Stimulated activated CD4-positive, alpha-beta T cell treated with anti-CD3 and anti-CD28 coated beads, Interleukin-1b, Interleukin-23, amount 100 ng/mL, for 1 hour (primary cell): ENCODE measurements at places on chromosomes 7 and 10.

DNA sequence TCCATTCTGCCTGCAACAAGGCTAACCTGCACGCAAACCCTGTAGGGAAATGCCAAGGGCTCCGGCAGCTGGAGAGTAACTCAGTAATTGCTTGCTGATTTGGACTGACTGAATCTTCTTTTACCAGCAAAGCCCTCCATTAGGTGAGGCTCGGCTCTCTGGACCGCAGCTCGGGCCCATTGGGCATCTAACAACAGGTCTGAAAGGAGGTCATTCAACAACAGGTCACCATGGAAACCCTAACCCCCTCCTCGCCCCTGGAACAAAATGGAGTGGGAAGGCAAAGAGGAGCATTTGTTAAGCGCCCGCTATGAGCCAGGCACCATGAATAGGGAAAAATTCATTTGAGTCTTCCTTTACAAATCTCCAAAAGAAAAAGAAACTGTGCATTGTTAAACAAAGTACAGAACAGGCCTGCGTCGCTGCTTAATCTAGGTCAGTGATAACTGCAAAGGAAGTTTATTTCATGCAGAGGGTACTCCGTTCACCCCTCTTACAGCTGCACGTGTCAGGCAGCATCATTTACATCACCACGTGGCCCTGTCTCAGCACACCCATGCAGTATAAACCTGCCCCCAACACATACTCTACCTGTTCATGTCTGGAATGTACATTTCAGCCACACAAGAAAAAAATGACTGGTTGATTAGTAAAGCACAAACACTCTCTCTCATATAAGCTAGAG is 248.8 kb upstream of the NEBL start:
- DNase-seq: no peak

DNA sequence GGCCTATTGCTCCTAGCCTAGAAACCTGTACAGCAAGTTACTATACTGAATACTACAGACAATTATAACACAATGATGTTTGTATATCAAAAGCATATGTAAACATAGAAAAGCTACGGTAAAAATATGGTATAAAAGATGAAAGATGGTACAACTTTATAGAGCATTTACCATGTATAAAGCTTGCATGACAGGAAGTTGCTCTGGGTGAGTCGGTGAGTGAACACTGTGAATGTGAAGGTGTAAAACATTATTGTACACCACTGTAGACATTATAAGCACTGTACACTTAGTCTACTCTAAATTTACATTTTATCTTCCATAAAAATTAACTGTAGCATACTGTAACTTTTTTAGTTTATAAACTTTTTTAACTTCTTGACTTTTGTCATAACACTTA is 674.3 kb upstream of the ZWINT start:
- DNase-seq: no peak

DNA sequence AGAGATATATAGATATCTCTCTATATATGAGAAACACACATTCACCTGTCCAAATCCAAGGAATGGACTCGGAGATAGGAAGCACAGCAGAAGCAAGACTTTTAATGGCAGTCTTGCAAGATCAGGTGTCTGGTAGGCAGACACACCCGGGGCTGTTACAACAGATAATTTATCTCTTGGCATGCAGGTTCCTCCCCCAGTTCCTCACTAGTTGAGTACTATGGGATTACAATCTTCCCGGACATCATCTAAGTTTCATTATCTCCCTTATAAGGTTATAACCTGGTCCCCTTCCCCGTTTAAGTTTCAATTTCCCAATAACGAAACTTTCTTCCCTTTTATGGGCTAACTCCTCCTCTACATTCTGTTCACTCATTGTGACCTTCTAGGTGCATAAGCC is 399.3 kb downstream of the PPP1R3A start:
- no peak for DNase-seq

DNA sequence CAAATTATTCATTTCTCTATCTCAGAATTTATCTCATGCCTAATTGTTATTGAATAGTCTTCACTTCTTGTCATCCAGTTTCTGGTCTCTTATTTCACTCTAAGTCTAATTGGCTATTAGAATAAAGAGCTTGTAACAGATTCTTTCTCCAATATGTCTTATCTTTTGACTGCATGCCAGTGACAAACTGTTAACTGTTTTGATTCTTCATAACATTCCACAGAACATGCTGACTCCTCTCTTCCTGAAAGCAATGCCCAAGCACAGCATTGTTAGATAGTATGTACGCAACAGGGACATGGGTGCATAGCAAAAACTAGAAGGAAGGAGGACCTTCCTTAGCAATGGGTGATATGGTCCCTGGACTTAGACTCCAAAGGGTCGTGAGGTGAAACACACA is 65.4 kb downstream of the TRUB1 start:
- DNase-seq: no peak

DNA sequence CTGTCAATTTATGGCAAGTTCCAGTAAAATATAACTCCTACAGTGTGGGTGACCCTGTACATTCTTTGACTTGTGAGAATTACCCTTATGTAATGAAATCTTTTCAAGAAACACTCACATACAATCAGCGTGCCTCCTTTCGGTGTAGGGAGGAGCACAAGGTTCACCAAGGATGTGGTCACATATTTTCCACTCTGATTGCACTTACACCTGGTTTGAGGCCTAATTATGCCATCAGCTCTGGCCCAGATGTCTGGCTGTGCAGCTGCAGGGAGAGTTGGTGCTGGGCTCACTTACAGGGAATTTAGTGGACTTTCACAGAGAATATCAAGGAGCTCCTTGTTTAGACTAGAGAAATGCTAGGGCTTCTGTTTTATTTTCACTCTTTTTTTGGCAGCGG is 146.0 kb upstream of the STEAP4 start:
- no peak for DNase-seq

GRCh38 chr7:26515314-26515842 is 223.7 kb downstream of the SNX10 start:
- DNase-seq: no peak

- DNase-seq: no peak
Observed at GRCh38 chr7:112293416-112293815, 86.9 kb downstream of the ZNF277 start.

GRCh38 chr10:79182781-79183467 is 114.2 kb downstream of the ZMIZ1 start:
- no peak for DNase-seq

- no peak for DNase-seq
Observed at GRCh38 chr7:107016312-107016711, 28.2 kb upstream of the PRKAR2B start.

GRCh38 chr7:53422291-53422690 is 386.9 kb downstream of the POM121L12 start:
- no peak for DNase-seq

- DNase-seq: no peak
Observed at GRCh38 chr10:5092848-5093790, 1.1 kb upstream of the AKR1C3 start.

GRCh38 chr10:119140603-119141245 is 24.8 kb downstream of the SFXN4 start:
- no peak for DNase-seq

DNA sequence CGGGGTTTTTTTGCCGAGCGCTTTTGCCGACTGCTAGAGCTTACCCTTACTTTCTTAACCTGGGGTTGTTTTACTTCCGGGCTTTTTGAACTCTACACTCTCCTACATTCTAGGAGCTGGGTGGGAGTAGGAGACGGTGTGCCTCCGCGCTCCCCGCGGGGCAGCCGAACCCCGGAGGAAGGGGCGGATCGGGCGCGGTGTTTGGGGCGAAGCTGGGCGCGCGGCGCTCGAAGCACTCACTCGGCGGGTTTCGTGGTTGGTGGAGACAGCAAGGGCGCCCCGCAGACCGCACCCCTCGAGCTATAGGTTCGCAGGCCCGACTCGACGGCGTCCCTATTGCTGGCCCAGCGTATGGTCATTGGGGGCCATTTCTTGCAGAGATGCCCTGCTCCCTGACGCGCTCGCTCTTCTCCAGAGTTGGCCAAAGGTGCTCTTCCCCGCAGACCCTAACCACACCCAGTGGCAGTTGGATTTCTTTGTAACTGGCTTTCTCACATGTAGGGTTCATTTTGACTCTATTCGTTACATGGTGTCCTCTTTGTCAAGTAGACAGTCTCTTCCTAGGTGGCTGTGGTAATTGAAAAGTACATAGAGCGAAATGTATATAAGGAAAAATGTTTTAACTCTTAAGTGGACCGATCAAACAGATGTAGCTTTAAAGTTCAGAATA is 364 bp downstream of the ZNF518A start:
- peak; percentile 37 for DNase-seq

GRCh38 chr7:20514364-20514763 is 101.1 kb upstream of the ABCB5 start:
- DNase-seq: no peak

DNA sequence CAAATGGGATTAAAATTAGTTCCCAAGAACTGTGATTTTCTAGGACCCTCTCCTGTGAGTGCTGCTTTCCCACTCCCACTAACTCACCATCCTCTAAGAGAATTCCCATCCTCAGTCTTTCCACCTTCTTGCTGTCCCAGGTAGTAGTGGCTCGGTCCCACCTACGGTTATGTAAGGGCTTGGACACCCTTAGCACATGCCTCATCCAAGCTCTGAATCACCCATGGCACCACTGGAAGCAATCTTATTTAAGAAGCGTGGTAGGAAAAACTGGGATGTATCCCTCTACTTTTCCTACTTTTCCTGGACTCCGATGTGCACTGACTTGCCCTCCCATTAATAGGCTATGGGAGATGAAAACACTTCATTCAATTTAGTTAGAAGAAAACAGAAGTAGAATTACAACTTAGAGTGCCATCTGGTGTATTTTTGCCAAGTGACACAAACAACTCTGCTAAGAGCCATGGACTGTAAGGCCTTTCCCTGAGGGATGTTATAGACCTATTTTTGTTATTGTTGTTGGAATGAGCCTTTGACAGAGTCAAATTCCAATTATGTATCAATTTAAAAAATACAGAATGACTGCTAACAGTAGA is 13.7 kb upstream of the ANKRD22 start:
- DNase-seq: no peak

DNA sequence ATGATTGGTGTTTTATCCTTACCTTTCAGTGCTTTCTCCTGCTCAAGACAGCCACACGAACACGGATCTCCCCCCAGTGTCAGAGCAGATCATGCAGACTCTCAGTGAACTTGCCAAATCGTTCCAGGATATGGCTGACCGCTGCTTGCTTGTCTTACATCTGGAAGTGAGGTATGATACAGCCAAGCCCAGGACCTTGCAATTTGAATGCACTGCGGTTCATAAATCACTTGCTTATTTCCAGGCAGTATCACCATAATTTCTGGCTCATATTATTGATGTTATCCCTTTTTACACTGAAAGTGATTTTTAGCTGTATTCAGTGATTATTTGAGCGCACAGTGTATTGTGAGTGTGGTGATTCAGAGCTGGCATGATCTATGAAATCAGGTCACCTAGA is 129.7 kb upstream of the LRGUK start:
- DNase-seq: no peak

DNA sequence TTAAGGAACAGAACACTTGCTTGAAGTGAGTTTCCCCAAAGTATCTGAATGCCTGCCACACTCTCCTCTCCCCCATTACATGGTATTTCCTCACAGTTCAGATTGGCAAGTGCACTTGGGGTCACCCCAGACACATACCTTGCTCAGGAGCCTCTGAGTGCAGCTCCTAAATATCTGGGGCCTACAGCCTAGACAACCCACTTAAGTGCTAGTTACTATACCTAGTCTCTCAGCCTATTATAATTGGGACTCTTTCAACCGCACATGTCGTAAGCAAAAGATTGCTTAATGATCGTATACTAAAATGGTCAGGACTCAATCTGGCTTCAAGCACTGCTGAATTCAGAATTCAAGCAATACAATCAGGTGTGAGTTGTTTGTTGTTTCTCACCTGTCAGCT is 19.9 kb downstream of the TMEM176B start:
- no peak for DNase-seq

- no peak for DNase-seq
Observed at GRCh38 chr10:24866604-24867583, 85.5 kb downstream of the PRTFDC1 start.

GRCh38 chr10:12685261-12686058 is 316.1 kb downstream of the CCDC3 start:
- DNase-seq: no peak

GRCh38 chr10:117635826-117636225 is 93.3 kb downstream of the EMX2 start:
- DNase-seq: no peak

DNA sequence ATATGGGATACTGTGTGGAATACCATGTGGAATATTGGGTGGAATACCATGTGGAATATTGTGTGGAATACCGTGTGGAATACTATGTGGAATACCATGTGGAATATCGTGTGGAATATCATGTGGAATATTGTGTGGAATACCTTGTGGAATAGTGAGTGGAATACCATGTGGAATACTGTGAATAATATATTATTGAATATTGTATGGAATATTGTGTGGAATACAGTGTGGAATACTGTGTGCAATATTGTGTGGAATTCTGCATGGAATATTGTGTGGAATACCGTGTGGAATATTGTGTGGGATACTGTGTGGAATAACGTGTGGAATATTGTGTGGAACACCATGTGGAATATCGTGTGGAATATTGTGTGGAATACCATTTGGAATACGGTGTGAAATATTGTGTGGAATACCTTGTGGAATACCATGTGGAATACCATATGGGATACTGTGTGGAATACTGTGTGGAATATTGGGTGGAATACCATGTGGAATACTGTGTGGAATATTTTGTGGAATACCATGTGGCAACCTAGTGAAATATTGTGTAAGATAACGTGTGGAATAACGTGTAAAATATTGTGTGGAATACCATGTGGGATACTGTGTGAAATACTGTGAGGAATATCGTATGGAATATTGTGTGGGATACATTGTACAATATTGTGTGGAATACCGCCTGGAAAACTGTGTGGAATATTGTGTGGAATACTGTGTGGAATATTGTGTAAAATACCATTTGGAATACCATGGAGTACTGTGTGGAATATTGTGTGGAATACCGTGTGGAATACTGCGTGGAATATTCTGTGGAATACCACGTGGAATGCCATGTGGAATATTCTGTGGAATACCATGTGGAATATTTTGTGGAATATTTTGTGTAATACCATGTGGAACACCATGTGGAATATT is 133.9 kb upstream of the CHST15 start:
- DNase-seq: no peak

- no peak for DNase-seq
Observed at GRCh38 chr10:102682416-102682815, 31.8 kb downstream of the ARL3 start.

GRCh38 chr7:22208799-22209198 is 148.2 kb downstream of the RAPGEF5 start:
- no peak for DNase-seq

DNA sequence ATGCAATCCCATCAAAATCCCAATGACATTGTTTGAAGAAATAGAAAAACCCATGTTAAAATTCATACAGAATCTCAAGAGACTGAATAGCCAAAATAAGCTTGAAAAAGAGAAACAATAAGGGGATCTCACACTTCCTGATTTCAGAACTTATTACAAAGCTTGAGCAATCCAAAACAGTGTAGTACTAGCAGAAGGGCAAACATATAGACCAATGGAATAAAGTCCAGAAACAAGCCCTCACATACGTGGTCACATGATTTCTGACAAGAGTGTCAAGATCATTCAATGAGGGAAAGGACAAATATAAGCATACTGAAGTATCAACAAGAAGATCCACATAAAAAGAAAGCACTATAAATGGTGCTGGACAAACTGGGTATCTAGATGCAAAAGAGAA is 31.9 kb downstream of the MICU1 start:
- DNase-seq: no peak
